MV-4-11 (cell line): ENCODE measurements at places on chromosomes 2 and 18.

DNA sequence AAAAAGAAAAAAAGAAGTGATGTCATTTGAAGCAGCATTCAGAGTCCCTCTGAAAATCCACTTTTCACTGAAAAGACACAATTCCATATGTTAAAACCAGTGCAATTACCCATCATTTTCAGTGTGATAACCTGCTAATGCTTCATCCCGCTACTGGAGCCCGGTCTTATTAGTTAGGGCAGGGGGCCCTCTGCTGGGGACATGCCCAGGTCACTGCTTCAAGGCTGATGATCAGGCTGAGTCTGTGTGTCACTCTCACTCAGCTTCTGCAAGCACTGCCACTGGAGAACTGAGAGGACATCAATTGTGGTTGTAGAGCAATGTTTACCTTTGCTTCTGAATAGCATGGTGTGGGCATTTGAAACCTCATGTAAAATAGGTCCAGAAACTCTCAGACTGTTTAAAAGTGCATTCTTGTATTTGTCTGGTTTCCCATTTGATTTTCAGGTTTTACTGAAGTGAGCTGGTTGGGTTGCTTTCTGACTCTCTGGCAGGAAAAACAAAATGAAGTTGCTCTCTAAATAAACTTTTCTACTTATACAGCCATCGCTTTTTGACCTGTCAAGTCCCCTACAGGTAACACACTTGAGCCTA lies 49.2 kb upstream of the NXPH2 start:
- peak; percentile 28 for DNase-seq

DNA sequence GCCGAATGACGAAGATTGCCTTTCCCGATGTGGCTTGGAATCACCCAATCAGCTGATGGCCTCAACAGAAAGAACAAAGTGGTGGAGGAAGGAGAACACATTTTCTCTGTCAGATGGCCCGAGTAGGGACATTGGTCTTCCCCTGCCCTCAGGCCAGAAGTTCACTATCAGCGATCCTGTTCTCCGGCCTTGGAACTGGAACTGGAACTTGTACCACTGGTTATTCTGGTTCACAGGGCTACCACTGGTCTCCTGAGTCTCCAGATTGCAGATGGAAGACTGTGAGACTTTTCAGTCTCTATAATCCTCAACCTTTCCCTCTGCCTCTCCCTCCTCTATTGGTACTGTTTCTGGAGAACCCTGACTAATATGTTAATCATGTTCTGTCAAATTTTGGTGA lies 180.4 kb downstream of the ANKRD30B start:
- no peak for DNase-seq

GRCh38 chr2:140648393-140648792 lies 1482.4 kb downstream of the LRP1B start:
- no peak for DNase-seq

- DNase-seq: no peak
Observed at GRCh38 chr18:56659111-56659510, 8.0 kb downstream of the WDR7 start.

DNA sequence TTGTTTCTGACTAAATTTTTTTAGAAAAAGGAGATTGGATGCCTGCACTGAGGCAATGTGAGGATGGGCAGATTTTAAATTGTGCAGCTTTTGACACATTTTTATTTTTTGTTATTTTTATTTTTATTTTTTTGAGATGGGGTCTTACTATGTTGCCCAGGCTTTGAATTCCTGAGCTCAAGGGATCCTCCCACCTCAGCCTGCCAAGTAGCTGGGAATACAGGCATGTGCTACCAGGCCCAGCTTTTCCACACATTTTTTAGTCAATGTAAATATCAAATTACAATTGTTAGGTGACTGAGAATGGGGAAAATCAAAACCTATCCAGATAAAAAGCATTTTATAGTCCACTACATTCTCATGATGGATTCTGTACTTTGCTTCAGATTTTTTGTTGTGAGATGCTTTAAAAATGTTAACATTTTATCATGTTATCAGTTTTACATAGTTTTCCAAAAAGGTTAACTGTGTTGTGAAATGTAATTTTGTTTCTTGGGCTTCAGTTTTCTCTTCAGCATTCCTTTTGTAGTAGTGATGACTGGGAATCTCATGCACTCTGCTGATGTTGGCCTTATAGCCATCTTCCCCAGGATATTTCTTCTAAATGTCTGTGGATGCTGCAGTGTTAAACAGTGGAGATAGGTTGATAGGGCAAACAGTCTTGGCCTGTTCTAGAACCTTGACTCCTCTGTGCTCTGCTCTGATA lies 41.4 kb downstream of the PKP4 start:
- DNase-seq: no peak

DNA sequence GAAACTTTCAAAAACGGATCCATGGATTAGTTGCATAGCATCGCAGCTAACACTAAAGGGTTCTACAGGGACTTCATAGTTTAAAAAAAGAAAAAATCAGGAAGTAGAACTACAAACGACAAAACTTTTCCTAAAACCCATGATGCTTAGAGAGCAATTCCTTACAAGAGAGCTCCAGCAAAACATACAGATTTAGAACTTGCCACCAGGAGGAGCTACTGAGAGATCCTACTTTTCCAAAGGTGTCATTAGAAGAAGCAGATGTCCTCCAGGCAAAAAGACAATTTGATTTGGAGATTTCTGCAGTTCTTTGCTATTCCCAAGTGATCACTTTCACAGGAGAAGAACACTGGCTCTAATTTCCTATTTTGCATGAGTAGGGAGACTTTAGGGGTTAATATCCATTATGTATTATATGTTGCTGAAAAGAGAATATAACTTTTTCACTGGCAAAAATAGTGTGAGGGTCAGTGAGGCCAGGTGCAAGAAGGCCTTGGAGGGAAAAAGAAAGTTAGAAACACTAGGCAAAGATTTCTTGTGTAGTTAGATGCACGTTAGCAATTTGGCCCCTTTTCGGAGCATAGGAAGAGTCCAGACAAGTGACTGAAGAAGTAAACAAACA lies 436.2 kb downstream of the SUCLG1 start:
- peak; percentile 30 for DNase-seq

GRCh38 chr18:23502516-23503037 lies 734 bp upstream of the RMC1 start:
- no peak for DNase-seq

DNA sequence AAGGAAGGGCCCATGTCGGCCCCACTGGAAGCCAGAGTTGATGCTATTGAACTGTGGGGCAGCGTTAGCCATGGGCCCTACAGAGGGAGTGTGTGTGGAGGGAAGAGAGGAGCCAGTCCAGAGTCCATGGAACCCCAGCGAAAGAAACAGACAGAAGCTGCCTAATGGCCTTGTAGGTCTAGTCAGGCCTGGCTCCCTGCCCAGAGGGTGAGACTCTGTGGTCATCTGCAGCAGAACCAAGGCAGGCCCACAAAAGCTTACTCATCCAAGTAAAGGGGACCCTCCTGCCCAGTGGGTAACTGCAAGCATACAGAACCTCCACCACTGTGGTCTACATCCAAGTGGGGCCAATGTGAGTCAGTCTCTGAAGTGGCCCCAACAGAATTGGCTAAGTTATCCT lies 439.8 kb downstream of the TGIF1 start:
- DNase-seq: peak; percentile 5

DNA sequence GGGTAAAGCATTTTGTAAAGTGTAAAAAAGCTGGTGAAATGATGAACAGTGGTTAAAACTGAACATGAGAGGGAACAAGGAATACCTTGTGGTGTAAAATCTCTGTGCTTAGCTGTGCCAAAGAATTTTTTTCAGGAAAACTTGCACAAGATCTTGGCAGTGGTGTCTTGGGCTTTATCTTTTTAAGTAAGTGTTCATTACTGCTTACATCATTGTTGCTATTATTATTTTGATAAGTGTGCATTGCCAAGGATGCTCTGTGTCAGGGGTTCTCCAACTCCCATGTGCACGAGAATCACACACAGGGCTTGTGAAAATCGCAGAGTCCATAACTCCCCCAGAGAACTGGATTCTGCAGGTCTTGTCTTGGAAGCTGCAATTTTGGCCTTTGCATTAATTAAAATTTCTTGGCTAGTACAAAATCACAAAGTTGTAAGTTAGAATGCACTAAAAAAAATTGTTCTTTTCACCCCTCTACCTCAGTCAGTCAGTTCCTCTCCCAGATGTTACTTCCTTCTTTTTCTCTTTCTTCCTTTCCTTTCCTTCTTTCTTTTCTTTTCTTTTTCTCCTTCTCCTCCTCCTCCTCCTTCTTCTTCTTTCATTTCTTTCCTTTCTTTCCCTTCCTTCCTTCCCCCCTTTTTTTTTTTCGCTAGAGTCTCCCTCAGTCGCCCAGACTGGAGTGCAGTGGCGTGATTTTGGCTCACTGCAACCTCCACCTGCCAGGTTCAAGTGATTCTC lies 37.8 kb downstream of the GATA6 start:
- no peak for DNase-seq

DNA sequence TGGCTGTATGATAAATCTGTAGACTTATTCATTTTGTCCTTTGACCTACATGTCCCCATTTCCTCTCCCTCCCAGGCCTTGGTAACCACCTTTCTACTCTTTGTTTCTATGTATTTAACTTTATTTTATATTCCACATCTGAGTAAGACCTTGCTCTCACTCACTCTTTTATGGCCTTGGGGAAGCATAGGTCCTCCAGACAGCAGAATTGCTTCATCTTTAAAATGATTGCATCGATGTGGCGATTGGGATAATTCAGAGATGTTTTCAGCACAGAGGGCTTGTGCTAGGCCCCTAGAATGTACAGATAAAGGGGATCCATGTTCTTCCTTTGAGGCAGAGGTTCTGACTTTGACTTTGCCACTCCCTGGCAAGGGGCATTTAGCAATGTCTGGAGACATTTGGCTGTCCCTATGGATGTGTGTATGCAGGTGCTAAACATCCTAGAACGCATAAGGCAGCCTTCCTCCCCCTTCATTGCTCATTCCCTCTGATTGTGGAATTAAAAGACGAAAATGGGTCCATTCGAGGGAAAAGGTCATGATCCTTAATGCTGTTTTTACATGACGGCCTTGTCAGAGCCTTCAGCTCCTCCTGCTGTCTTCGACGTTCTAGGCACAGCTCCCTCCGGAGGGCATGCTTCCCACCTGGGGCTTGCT lies 1.2 kb upstream of the GPR39 start:
- peak; percentile 13 for DNase-seq

- no peak for DNase-seq
Observed at GRCh38 chr2:238449241-238449640, 22.5 kb downstream of the ASB1 start.

DNA sequence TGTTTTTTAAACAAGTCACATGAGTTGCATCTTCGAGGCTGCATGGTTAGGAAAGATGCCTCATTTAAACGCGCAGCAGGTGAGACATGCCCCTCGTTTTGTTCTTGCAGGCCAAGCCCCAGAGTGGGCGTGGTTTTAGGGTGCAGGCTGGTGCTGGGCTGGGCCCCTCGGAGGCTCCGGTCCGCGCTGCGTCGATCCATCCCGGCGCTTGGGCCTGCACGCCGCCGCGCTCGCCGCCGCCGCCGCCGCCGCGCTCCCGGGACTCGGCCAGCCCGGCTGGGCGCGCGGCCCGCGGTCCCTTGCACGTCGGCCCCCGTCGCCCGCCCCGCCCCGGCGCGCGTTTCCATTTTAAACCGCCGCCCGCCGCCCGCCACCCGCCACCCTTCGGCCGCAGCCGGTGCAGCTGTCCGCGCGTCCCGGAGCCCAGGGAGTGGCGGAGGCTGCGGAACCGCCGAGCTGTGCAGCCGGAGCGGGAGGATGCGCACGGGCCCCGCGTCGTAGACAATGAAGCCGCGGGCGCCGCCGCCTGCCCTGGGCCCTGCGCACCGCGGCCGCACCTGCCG lies 175.5 kb downstream of the AGAP1 start:
- no peak for DNase-seq

DNA sequence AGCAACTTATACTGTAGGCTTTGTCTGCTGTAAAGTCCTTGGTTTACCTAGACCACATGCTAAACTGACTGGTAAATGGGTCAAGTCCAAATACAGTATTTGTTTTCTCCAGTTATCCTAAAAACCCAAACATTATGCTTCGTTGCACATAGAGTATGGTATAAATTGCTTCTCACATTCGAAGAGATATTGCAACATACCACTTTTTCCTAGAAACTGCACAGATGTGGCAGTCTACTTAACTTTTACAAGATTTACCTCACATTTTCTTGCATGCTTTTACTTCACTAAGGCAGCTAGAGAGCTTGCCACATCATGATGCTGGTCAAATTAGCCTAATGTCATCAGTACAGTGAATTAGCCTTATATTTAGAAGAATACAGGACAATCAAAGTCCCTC lies 66.0 kb upstream of the SCN7A start:
- peak; percentile 61 for DNase-seq

DNA sequence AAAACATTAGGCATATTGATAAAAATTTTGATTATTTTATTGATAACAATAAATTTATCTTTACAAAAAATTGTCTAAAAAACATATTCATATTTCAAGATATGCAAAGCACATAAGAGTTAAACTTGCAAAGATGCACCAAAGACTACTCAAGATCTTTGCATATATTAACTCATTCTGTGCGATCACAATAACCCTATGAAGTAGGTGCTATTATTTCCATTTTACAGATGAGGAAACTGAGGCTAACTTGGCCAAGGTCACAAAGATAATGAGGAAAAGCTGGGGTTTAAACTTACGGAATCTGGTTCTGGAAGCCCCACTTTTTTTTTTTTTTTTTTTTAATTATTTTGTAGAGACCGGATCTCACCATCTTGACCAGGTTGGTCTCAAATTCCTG lies 94.4 kb upstream of the SERTAD2 start:
- DNase-seq: no peak

GRCh38 chr18:44805643-44806042 lies 125.0 kb downstream of the SETBP1 start:
- DNase-seq: no peak

GRCh38 chr2:8794923-8795825 lies 42.2 kb downstream of the KIDINS220 start:
- peak; percentile 20 for DNase-seq

DNA sequence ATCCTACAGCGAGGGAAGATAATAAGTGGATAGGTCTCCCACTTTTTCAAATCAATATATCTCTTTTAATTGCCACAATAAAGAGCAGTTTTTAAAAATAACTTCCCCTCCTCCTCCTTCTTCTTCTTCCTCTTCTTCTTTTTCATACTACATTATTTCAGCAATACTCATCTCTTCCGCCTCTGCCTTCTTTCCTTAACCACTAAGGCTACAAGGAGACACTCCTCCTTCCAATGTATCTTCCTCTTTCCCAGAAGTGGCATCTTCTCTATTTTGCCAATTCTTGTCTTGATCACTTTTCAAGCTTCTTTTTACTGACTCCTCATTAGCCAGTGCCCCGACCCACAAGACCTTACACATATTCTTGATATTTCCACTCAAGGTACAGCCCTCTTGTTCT lies 546.6 kb upstream of the CHAC2 start:
- DNase-seq: peak; percentile 87

DNA sequence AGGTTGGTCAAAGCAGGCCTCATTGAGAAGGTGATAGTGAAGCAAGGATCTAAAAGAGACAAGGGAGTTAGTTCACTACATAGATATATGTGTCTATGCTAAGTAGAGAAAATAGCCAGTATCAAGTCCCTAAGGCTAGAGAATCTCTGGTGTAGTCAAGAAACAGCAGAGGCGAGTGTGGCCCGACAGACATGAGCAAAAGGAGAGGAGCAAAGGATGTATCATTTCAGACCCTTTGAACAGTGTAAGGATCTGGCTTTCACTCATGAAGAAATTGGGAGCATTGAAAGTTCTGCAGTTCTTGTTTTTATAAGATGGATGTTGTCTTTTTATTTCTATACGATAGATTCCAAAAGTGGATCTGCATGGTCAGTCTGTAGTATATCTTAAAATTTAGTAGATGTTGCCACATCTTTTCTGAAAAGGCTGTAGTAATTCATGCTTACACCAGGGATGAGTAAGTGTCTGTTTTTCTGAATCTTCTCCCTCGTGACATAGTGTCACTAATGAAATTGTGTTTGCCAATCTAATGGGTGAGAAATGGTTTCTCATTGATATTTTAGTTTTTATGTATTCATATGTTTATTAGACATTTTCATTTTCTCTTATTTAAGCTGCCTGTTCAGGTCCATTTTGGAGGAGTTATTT lies 18.8 kb downstream of the SP100 start:
- DNase-seq: no peak
